ENCODE measurements at places on chromosomes 2 and 18. TPM values are rescaled to one million over a fixed set of nuclear protein-coding genes. Genes with fewer than 3 reads are reported as not detected.

Gene IL1B
- not detected for total RNA-seq

Gene VAPA
- total RNA-seq = 137 TPM

Gene DHX57
- total RNA-seq = 13.5 TPM

Gene CCBE1
- total RNA-seq = under 0.01 TPM

Gene ARMC9
- 6.0 TPM for total RNA-seq

Gene CDH19
- under 0.01 TPM for total RNA-seq

Gene LTBP1
- 22.1 TPM for total RNA-seq

Gene PLCD4
- 1.4 TPM for total RNA-seq

Gene ZNF892
- 3.6 TPM for total RNA-seq

Gene C18orf63
- not detected for total RNA-seq

Gene CAPN13
- total RNA-seq = not detected

Gene TNFRSF11A
- total RNA-seq = 42.5 TPM

Gene LYPD6B
- not detected for total RNA-seq

Gene ANKRD39
- total RNA-seq = 6.8 TPM

Gene SANBR
- total RNA-seq = 8.7 TPM
